Activated T-helper 1 cell treated with anti-CD3 and anti-CD28 coated beads, Interleukin-2, amount 50 U/mL, for 16 hours (primary cell): ENCODE measurements at places on chromosomes 6 and 20.

GRCh38 chr6:29487660-29488059 is at the start of gene MAS1L:
Gene MAS1L (minus strand): TSS chr6:29487956. CDS start chr6:29487902, 54 bp downstream.
- DNase-seq, result no peak

DNA sequence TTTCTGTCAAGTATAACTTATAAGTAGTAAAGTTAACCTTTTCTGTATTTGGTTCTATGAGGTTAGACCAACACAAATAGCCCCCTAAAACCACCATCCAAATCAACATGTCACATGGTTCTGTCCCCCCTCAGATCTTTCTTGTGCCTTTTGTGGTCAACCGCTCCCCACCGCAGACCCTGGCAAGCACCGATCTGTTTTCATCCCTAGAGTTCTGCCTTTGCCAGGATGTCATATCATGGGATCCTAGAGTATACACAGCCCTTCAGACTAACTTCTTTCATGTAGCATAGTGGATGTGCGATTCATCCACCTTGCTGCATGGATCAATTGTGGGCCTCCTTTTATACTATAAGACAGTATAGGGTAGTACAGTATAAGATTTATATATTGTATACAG is 124.3 kb downstream of the BCAS1 start:
- DNase-seq, result no peak

- no peak for DNase-seq
Observed at GRCh38 chr6:13700232-13700631, 11.4 kb downstream of the RANBP9 start.

- DNase-seq, result no peak
Observed at GRCh38 chr6:103326760-103327757, 1532.7 kb downstream of the HACE1 start.

DNA sequence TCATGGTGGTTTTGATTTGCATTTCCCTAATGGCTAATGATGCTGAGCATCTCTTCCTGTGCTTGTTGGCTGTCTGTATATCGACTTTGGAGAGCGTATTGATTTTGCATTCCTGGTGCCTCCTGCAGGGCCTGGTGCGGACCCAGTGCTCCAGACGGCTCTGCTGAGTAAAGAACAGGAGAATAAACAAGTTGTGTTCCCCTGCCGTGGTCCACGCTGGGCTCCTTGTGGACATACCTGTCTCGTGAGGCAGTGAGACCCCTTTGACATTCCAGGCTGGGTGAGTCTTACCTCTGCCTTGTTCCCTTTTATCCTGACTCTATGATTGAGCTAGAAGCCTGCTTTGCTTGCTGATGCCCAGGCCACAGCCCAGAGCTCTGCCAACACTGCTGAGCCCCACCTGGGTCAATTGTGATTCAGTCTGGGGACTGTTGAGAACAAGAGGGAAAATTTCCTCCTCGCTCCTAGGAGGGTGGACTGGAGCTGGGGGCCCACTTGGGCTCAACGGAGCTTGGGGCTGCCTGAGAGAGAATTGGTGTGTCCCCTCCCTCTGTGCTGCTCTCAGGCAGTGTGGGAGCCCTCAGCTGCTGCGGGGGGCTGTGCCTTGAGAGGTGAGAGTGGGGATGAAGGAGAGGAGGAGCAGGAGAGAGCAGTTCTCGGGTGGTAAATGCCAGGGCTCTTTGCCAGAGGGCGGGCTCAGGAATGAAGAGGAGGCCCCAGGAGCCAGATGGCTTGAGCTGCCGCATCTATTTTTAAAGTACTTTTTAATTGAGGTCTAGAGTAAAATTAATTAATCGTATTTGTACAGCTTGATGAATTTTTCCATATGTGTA is 43.7 kb upstream of the PMEPA1 start:
- no peak for DNase-seq

- peak; percentile 40 for DNase-seq
Observed at GRCh38 chr20:63628246-63628975, 1.5 kb upstream of the GMEB2 start.

DNA sequence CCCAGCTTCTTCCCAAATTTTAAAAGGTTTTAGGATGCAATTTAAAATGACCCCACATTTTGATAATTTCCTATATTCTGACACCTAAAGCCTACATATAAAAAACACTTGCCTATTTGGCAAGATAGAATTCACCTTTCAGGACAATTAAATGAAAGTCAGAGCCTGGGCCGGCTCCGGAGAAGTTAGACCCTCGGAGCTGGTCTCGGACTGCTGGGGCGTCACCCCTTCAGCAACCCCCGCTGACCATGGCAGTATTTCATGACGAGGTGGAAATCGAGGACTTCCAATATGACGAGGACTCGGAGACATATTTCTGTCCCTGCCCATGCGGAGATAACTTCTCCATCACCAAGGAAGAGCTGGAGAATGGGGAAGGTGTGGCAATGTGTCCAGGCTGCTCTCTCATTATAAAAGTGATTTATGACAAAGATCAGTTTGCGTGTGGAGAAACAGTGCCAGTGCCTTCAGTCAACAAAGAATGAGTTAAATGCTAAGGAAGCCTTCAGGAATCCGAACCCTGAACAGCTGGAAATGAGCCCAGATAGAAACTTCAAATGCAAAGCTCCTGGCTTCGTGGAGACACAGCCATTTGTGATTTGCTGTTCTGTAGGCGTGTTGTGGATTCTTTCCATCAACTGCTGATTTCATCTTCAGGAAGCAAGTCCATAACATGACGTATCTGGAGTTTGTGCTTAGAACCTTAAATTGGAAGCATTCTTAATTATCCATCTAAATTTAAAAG is 16.0 kb downstream of the TCFL5 start:
- DNase-seq, result no peak

- no peak for DNase-seq
Observed at GRCh38 chr20:6925744-6926278, 158.3 kb downstream of the BMP2 start.

- no peak for DNase-seq
Observed at GRCh38 chr6:143406673-143407072, 43.8 kb downstream of the ADAT2 start.

DNA sequence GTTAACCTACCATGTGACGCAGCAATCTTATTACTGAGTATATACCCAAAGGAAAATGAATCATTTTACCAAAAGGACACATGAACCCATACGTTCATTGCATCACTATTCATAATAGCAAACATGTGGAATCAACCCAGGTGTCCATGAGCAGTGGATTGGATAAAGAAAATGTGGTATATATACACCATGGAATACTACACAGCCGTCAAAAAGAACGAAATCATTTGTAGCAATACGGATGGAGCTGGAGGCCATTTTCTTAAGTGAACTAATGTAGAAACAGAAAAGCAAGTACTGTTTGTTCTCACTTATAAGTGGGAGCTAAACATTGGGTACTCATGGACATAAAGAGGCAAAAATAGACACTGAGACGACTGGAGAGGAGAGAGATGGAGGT is 44.2 kb downstream of the TBPL1 start:
- no peak for DNase-seq

DNA sequence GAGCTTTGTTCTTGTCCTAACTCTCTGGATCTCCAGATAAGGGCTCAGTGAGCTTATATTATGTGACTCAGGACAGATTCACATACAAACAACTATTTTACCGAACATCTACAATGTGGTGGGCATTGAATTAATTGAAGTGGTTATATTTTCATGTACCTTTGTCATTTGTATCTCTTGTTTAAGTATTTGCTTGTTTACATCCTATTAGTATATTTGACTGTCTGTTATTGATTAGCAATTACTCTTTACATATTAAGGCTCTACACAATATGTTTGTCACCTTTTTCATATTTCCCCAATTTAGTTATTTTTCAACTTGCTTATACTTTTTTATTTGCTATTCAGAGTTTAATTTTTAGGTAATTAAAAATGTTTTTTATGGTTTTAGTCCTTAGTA is 222.4 kb downstream of the TFAP2C start:
- no peak for DNase-seq

- DNase-seq, result no peak
Observed at GRCh38 chr20:45781391-45781931, 10.2 kb downstream of the WFDC3 start.

- DNase-seq, result no peak
Observed at GRCh38 chr6:144753023-144753705, 468.0 kb downstream of the UTRN start.

- DNase-seq, result peak; percentile 38
Observed at GRCh38 chr6:130697995-130698535, 129.1 kb upstream of the SMLR1 start.

GRCh38 chr6:67689329-67689728 is 945.8 kb upstream of the ADGRB3 start:
- DNase-seq, result no peak

DNA sequence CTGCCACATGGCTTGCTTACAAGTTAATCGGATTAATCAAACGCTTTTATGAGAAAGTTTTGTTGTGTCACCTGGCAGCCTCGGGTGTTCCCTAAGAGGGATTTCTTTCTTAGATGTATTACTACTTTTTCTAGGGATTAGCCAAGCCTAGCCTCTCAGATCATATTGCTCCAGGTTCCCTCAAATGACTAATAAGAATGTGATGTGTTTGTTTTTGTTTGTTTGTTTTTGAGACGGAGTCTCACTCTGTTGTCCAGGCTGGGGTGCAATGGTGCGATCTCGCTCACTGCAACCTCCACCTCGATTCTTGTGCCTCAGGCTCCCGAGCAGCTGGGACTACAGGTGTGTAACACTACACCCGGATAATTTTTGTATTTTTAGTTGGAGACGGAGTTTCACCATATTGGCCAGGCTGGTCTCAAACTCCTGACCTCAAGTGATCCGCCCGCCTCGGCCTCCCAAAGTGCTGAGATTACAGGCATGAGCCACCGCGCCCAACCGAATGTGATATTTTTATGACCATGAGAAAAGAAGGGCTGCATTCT is 977 bp downstream of the HMGN4 start:
- no peak for DNase-seq

DNA sequence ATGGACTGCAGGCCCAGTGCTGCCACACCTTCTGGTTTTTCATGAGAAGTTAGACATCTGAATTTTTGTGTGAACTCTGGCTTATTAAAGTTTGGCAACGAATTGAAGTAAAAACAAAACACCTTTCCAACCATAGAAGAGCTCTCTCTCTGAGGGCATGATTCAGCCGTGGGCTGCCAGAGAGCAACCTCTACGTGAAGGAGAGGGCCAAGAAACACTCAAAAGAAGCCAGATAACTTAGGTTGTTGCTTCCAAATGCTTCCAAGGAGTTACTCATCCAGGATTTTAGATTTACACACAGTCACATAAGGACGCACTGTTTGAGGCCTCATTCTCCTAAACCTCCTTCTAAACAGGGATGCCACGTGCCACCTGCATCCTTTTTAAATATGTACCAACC is 65.5 kb downstream of the NRN1 start:
- DNase-seq, result no peak

GRCh38 chr6:86942769-86943516 is 5.6 kb downstream of the HTR1E start:
- no peak for DNase-seq

- DNase-seq, result no peak
Observed at GRCh38 chr6:167721291-167721690, 105.4 kb upstream of the AFDN start.

DNA sequence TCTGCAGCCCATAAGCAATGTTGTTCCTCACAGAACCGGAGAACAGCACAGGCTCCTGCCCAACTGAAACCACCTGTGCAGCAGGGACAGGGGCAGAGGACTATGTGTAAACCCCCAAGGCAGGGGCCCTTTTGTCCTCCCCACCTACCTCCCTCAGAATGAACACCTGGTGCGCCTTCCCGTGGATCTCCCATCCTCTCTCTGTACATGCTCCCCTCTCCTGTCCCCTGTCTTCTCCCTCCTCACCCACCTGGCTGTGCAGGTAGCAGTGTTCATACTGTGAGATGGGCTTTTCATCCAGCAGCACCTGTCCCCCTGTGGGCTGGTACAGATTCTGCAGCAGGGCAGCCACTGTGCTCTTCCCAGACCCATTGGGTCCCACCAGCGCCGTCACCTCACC is 8.5 kb downstream of the TAP2 start:
- no peak for DNase-seq

DNA sequence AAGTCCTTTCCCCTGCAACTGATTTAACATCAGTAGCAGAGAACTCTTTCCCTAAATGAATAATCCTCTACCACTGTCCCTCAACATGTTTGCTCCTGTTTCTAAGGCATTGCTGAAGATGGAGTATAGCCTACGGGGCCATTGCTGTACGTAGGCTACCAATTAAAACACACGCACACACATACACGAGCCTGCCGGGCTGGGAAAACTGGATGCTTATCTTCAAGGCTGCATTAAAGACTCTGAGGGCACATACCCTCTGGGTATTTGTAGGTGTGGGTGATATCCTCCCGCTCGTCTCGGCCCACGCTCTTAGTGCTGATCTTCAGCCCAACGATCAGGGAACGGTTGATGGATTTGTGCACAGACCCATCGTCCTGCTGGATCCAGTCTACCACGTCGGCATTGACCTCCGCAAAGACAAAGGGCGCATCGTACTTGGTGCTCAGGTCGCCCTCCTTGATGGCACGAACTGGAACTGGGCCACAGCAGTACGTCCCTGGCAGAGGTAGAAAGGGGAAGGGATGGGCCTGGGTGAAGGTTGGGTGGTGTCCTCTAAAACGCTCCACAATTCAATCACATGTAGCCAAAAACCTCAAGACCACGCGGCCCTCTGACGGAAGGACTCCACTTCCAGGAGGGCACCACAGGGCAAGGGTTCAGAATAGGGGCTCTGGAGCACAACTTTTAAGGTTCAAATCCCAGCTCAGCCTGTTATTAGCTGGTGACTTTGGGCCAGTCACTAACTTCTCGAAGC is 25.7 kb downstream of the TGM2 start:
- no peak for DNase-seq

- no peak for DNase-seq
Observed at GRCh38 chr6:30891816-30892538, 7.7 kb downstream of the DDR1 start.
